Stimulated activated CD8-positive, alpha-beta memory T cell treated with anti-CD3 and anti-CD28 coated beads, Interleukin-12 subunit alpha, Interleukin-12 subunit beta, amount 100 ng/mL, for 1 hour (primary cell): ENCODE measurements at places on chromosomes 4 and X.

DNA sequence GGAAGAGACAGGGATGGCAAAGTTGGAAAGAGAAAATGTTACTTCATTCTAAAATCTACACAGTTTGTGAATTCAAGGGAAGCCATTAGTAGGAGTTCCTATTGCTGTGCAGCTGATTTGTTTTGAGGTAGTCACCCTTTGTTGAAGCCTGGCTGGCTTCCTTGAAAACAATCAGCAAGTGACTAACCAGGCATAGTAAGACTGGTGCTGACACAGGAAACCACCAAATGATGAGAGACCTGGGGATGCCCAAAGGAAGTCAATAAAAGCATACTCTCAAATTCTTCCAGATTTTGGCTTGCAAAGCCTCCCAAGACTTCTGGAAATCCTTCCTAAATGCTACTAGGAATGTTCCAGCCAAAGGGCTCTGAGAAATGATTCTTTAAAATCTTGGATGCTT, 23.9 kb upstream of the PRDM8 start:
- DNase-seq, result peak; percentile 36

GRCh38 chr4:8517946-8518345, 62.2 kb upstream of the GPR78 start:
- DNase-seq, result no peak

- no peak for DNase-seq
Measured at GRCh38 chrX:10325611-10326010, 168.8 kb downstream of the CLCN4 start.

DNA sequence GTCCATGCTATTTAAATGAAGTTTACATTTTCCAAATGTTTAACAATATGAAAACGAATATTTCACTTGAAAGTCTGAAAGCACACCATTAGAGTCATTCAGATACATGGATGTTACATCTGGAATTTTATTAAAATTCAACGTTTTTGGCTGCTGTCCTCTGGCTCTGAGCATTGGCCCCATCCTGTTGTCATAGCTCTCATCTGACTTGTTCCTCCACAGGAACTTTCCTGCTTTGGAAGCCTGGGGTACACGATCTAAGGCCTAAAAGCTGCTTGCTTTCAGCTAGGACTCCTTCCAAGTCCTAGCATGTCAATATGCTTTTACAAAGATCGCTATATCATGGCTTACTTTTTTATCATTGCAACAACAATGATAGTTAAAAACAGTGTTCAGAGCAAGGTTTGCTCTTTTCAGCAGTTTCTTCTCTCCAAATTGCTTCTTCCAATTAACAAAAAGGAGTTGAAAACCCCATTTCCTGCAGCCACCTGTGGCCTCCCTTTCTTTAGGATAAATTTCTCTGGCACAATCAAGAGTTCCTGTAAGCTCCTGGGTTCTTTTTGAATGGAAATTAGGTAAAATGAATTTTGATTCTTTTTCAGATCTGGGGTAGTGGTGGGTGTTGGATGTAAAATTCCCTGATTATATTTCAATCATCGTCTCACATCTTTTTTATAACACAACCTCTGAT, 413.4 kb upstream of the AGA start:
- DNase-seq, result no peak

DNA sequence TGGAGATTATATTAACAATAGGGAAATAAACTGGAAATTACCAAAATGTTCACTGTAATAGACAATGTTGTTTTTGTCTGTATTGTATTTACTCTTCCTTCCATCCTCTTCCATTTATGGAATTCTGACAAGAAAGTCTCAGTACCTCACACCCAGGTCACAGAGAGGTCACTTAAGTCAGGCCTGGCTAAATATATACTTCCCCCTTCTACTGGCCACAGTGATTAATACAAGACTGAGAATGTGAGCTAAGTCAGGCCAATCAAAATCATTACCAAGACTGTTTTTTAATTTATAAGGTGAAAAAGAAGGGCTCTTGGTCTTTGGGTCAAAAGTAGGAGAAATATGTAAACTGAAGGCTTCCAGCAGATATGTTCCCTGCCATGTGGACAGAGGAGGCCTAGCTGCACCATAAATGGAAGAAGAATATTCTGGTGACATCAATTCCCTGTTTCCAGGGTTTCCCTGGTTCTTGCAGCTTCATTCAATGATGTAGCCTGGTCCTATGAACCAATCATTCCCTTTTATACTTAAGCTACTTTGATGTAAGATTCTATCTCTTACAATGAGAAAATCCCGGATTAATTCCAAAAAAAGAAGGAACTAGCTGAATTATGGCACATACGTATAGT, 64.3 kb downstream of the LRBA start:
- no peak for DNase-seq

- DNase-seq, result no peak
Measured at GRCh38 chr4:67725981-67726380, 25.0 kb upstream of the UBA6 start.

DNA sequence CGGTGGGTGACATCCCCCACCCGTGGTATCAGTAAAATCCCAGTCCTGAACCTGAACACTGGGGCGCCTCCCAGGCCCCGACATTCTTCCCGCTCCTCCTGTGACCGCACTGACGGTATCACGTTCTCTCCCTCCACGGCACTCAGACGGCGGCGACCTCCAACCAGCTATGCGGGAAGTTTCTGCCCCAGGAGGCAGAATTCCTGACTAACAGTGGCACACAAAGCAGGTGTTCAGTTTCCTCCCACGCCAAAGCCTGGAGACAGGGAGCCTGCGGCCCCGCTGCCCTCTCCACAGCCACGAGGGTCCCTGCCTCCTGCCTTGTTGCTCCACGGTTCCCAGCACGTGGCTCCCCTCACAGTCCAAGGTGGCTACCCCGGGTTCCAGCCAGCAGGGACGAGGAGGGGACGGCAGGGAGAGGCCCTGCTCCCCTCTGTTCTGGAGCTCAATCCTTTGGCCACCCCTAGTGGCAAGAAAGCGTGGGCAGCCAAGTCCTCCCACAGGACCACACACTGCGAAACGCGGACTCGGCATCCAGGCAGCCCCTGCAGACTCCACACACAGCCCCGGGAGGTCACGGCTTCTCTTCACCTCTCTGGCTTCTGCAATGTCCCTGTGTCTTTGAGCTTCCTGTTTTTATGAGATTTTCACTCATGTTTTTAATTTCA, 15.2 kb downstream of the CTBP1 start:
- no peak for DNase-seq

GRCh38 chrX:38402118-38402517, 49.7 kb downstream of the OTC start:
- no peak for DNase-seq

DNA sequence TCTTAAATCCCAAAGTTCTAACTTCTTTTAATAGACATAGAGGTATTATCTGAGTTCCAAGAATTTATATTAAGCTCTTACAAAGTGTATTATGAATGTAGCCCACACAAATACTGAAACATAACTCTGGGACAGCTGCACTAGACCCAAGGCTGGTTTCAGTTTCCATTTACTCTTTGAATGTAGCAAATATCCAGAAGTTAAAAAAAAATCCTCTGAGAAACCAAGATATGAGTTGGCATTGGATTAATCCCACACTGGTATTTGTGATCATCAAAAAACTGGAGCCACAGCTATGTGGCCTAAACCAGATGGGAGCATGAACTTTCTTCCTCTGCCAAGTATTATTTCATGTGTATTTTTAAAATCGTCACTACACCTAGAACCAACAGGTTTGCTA, 23.6 kb upstream of the SMPX start:
- DNase-seq, result no peak

- DNase-seq, result no peak
Measured at GRCh38 chr4:700587-701264, 4.9 kb upstream of the PCGF3 start.
